ENCODE measurements at places on chromosomes 16 and 17.

GRCh38 chr17:40524243-40524965 lies 23.0 kb upstream of the TNS4 start:
- DNase-seq = no peak

DNA sequence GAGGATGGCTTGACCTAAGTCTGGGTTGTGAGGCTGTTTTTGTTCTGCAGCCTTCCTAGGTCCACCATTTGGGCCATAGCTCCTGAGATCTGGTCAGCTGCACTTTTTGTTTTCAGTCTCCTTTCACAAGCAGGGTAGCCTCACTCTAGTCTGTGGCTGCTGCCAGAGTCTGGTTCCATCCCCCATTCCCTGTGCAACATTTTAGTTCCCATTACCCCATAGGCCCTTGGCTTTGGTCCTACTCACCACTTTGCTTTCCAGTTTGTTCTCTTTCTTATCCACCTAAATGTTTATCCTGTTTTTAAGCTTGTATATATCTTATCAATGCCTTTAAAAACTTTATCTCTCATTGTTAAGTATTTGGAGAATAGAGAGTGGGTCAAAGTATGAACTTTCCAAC lies 6.5 kb upstream of the XYLT2 start:
- DNase-seq = no peak

GRCh38 chr17:67769231-67769630 lies 51.5 kb downstream of the NOL11 start:
- no peak for DNase-seq

DNA sequence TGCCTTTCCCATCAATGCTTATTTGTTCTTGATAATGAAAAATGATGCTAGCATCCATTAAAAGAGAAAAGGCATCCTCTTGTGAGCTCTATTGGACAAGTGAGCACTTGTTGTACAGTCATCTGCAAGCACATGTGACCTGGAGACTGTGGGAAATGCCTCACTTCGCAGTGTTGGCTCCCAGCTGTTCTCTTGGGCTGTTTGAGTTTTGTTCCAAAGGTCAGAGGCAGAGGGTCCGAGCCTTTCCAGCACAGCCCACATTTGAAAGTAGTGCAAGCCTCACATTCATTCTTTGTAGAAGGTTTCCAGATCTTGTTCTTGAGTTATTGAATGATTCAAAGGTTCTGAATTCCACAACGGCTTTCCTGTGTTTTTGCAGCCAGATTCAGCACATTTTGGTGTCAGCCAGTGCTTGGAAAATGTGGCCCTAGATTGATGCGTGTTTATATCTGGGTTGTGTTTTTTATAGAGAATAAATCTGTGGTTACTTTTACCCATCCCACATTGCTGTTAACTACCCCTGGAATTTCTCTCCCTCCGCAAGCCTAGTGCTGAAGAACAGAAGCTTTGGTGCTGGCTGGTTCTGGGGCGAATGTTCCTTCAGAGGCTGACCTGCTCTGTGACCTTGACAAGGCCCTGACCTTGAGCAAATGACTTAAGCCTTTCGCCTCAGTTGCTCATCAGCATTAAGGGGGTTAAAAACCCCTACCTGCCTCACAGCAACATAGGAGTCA lies 49.8 kb downstream of the CDH1 start:
- peak; percentile 78 for DNase-seq

GRCh38 chr17:82434216-82434565 lies 15.8 kb upstream of the OGFOD3 start:
- no peak for DNase-seq

- DNase-seq = no peak
Observed at GRCh38 chr17:1729966-1730325, 5.4 kb downstream of the WDR81 start.

DNA sequence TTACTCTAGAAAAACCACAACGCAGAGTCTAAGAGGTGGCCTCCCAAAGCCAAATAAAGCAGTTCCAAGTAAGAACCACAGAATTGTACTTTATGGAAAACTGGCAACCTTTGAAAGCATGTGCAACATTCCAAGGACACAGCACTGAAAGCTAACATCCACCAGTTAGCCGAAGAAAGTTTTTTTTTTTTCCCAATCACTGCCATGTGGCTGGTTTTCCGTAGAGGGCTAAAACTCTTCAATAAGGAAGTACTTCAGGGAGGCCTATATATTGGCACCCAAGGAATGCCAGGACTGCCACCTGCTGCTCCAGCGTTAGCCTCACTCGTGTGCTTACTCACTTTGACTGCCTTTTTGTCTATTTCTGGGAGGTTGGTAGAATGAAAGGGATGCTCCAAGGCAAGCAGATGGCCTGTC lies 25.2 kb downstream of the CEP95 start:
- no peak for DNase-seq

GRCh38 chr17:61282377-61282776 lies 117.3 kb upstream of the TBX2 start:
- no peak for DNase-seq

GRCh38 chr17:80511222-80512180 lies 33.1 kb upstream of the RPTOR start:
- DNase-seq = no peak

DNA sequence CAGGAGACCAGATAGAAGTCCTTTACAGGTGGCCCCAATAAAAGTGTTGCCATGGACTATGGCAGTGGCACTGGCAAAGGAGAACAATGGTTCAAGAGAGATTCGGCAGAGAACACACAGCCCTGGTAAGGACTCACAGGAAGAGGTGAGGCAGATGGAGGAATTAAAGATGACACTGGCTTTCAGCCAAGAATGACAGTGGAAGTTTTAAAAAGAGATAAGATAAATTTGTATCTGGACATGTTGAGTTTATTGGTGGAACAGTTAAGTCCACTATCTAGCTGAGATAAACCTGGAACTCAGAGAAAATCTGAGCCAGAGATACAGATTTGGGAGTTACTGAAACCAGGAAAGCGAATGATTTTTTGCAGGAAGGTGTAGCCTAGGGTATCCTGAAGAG lies 20.1 kb downstream of the CMC2 start:
- DNase-seq = no peak

DNA sequence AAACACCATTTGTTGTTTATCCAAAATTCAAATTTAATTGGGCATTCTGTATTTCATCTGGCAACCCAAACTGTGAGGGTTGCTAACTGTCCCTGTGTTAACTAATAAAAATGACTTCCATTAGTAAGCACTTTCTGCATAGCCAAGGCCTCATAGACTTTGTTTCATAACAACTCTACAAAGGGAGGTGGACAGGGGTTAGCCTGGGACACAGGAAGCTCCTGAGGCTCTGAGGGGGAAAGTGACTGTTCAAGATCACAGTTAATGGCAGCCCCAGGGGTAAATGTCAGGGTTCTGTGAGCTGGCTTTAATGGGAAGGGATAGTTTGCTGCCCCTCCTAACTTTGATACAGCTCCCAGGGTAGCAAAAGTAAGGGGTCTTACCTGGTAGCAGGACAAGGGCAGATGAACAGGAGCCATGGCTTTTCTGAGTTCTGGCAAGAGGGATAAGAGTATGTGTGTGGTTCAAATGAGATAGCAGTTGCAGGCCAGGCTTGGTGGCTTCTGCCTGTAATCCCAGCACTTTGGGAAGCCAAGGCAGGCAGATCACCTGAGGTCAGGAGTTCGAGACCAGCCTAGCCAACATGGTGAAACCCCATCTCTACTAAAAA lies 2.2 kb downstream of the HEATR9 start:
- DNase-seq = peak; percentile 56

GRCh38 chr16:1613211-1613622 lies 1.1 kb downstream of the CRAMP1 start:
- DNase-seq = peak; percentile 30

- DNase-seq = no peak
Observed at GRCh38 chr17:80879723-80880647, 111.7 kb upstream of the CHMP6 start.

DNA sequence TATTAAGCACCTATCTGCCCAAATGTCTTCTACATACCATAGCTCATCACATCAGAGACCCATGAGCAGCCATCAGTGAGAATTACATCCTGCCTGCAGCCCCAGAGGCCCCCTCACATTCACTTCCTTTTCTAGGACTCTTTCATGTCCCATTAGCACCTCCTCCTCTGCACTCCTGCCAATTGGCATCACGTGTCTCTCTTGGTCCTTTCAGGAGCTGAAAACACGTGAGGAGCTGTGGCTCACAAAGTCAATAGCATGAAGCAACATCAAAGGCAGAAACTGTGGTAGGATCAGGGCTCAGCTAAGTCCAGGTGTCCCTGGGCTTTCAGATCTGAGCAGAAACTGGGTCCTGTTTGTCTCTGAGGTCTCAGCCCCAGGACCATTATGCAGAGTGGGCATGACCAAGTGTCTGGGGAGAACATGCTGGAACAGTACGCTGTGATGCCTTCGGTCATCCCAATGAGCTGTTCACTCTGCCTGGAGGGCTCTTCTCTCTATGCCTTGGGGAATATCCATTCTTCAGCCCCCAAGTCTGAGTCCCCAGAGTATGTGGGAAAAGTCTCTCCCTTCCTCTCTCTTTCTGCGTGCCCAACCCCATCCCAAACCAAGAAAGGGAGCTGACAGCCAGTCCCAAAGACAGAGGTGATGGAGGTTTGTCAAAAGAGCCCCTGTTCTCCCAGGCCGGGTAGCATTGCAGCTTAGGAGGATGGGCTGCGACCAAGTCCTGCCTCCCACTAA lies 457.0 kb upstream of the CDH5 start:
- DNase-seq = peak; percentile 18

- DNase-seq = peak; percentile 47
Observed at GRCh38 chr17:49180303-49180702, 30.1 kb downstream of the GNGT2 start.

GRCh38 chr17:68600931-68601564 lies at the start of gene FAM20A:
Gene FAM20A (minus strand): TSS chr17:68601367. CDS start chr17:68600666, 701 bp downstream.
- no peak for DNase-seq

GRCh38 chr17:2852729-2853282 lies 56.6 kb downstream of the RAP1GAP2 start:
- DNase-seq = no peak

DNA sequence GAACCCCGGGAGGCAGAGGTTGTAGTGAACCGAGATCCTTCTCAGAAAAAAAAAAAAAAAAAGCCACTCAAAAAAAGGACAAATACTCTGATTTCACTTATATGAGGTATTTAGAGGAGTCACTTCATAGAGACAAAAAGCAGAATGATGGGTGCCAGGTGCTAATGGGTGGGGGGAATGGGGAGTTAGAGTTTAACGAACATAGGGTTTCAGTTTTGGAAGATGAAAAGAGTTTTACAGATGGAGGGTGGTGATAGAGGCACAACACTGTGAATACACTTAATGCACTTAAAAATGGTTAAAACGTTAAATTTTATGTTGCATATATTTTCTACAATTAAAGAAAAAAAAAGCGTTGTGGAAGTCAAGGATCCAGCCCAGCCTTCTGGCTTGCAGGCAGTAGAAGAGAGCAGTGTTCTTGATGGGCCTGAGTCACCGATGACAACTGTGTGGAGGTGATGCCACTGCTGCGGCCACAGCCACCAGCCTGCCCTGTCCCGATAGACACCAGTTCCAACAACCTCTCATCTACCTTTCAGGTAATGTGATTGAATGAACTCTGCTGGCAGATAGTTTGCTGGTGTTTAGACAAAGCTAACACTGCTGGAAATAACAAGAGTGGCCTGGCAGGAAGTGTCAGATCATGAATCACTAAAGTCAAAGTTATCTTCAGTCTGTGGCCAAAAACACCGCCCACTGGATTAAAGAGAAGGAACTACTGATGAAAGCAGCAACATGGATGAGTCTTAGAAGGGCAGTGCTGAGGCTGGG lies 49.9 kb upstream of the COX10 start:
- DNase-seq = peak; percentile 88

- no peak for DNase-seq
Observed at GRCh38 chr17:80441598-80442322, 26.8 kb downstream of the ENDOV start.

DNA sequence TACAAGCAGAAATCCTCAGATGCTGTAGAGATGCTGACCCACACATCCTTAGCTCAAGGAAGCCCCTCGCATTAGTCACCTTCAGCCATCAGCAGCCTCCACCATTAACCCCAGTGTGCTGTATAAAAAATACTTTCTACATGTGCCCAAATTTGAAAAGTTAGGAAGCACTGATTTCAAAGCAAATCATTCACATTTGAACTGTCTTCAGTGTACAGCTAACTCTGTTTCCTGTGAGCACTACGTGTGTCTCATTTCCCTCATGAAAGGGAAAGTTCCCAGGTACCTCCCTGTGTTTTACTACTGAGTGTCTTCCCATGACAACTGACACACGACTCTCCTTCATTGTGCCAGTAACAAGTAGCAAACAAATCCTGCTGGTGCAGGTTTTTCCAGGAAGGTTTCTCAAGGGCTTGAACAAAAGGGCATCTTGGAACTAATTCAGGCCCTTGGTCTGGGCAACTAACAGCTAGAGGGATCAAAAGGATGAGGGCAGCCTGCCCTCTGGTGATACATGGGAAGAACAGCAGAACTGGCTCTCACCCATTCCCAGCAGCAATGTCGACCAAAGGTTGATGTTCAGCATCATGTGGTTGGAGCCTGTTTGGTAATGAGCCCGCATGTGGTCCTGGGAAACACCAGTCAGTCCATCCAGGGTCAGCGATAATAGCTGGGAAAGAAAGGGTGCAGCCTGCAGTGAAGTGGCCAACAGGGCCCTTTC lies 4.0 kb downstream of the SLC35B1 start:
- peak; percentile 60 for DNase-seq

GRCh38 chr16:67928561-67929364 lies 2.9 kb downstream of the CTRL start:
- DNase-seq = peak; percentile 45

DNA sequence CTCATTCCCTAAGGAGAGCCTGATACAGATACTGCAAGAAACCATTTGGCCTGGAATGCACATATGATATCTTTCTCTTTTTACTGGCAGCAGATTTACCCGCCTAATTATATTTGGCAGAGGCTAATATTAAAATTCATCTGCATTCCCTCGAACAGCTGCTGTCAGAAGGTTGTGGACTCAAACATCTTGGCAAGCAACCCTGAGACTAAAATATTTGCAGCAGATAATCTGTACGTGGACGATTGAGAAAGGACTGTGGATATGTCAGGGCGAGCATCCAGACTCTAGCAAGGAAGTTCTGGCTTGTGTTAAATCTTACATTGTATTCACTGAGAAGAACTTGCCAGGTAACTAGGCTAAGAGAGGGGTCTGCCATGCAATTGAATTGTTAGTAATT lies 65.2 kb downstream of the SNX20 start:
- peak; percentile 26 for DNase-seq
